ENCODE measurements at places on chromosomes 3 and 15.

DNA sequence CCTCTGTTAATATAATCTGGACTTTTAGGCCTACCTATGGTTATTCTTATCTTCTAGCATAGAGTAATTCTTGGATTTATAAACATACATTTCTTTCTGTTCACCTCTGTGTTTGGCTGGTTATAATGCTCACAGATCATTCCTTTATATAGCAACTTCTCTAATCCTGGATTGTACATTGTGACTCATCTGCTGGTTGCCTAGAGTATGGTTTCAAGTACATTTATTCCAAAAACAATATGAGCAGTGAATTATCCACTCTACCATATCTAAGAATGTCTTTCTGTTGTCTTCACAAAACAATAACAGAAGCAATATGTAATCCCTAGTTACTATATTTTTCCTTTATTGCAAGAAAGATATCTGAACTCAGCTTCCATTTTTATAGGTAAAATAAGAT, 35.3 kb downstream of the FSIP1 start:
- DNase-seq: no peak

DNA sequence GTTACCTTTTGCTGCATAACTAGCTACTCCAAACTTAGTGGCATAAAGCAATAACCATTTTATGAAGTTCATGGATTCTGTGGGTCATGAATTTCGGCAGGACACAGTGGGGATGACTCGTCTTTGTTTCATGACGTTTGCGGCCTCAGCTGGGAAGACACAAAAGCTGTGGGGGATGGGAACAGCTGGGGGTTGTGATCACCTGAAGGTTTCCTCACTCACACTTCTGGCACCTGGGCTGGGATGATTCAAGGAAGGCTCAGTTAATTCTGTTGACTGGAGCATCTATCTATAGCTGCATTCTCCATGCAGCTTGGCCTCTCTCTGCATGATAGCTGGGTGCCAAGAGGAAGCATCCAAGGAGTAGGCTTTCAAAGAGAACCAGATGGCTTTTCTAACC, 332.8 kb downstream of the ULK4 start:
- DNase-seq: no peak

DNA sequence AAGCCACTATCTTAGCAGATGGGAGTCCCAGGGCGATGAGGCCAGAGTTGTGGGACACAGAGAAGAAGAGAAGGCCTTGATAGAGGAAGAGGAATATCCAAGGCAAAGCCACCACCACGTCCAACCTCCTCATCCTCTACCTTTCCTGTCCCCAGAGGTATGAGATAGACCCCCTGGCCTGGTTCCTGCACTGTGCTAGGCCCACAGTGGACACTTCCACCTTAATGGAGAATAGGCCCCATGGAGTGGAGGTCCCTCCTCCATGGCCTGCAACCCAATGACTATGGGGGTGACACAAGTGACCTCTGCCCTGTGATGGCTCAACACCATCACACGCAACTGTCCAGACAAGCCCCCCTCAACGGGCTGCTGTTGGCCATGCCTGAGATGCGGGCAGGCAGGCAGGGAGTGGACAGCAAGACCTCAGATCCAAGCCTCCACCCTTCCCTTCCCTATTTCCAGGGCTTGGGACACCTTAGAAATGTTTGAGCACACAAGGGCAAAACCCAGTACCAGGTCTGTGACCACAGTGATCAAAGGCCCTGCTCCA, 36.8 kb downstream of the GRAMD2A start:
- no peak for DNase-seq

DNA sequence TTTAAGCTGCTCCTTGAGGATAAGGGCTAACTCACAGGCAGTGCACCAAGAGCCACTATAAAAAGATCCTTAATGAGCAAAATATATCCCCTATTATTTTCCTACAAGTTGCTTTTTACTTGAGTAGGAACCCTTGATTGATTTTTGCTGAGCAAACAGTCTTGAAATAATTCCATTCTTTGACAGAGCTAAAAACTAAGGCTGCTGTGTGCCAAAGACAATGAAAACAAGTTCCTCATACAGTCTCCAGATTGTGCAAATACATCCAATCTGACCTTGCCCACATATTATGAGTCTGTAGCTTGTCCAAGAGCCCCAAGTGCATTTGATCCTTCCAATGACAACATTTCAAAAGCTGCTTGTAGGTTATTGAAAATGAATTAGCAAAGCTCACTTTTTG, 15.0 kb downstream of the PRKAR2A start:
- no peak for DNase-seq

GRCh38 chr3:81530180-81530939, 231.1 kb downstream of the GBE1 start:
- DNase-seq: no peak

DNA sequence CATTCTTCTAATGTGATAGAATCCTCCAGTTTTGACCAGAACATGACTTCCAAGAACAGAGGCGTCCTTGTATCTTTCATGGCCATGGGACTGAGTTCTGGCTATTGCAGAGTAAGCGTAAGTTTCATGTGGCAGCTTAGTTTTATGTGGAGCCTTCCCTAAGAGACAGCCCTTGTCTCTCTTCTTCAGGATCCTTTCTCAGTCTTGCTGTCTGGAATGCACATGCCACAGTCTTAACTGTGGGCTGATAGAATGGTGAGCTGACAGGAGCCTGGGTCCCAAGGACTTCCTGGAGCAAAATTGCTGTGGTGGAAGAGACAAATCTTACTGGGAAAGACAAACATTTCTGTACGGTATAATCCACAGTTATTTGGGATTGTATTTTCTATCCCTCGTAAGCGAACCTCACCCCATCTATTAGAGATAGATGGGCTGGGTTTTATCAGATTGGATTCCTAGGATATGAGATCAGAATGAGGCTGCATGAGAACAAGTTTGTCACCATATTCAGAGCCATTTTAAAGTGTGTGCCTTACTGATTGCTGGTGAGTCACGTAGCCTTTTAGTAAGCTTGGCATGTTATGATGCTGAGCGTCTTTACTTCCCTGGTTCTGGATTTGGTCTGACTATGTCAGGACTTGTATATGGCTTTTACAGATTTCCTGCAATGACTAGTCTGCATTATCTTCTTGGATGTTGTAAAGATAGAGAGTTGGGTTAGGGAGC, 32.8 kb downstream of the CDIN1 start:
- no peak for DNase-seq

DNA sequence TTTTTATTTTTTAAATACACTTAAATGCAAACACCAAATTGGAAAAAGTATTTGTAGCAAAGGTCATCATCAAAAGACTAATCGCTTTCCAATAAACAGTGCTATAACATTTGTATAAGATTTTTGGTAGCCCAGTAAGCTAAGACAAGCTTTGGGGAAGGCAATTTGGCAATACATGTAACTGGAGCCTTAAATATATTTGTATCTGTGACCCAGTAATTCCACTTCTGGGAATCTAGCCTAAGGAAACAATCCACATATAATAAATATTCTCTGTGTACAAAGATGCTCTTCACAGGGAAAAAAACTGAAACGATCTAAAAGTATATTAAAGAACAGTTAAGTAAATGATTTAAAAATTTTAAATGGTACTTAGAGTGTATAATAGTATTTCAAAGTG, 65.5 kb upstream of the TJP1 start:
- DNase-seq: no peak

- DNase-seq: no peak
These were observed 145.5 kb upstream of the ABHD17C start for GRCh38 chr15:80549654-80550053.

GRCh38 chr3:108823227-108823626, 641 bp downstream of the TRAT1 start:
- no peak for DNase-seq

DNA sequence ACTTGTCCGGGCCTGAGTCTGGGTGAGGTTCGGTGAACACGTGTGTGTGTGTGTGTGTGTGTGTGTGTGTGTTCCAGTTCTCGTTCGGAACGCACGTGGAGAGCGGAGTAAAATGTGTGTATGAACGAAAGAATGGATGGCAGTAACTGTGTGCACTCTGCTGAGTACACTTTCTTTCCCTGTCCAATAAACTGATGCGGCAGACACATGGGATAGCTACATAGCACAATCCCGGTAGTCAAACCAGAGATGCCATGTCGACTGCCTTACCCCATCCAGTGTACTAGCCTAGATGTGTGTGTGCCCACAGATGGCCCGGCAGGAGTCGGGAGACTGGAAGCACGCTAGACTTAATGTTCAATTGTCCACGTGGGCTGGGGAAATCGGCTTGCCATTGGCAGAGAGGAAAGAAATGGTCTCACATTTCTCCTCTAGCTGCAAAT, 507 bp upstream of the GOLIM4 start:
- peak; percentile 34 for DNase-seq

DNA sequence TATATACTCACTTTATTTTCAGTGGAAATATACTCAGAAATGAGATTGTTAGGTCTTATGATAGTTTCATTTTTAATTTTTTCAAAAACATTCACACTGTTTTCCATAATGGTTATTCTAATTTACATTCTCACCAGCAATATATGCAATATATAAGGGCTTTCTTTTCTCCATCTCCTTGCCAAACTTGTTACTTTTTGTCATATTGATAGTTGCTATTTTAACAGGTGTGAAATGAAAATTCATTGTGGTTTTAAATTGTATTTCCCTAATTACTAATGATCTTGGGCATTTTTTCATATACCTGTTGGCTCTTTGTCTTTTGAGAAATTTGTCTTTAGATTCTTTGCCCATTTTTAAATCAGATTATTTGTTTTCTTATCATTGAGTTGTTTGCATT, 325.2 kb downstream of the DIPK2A start:
- DNase-seq: no peak

- no peak for DNase-seq
These were observed 27.9 kb downstream of the SOX2 start for GRCh38 chr3:181739628-181740027.

- peak; percentile 35 for DNase-seq
These were observed 320.3 kb upstream of the TGFBR2 start for GRCh38 chr3:30286007-30286669.

DNA sequence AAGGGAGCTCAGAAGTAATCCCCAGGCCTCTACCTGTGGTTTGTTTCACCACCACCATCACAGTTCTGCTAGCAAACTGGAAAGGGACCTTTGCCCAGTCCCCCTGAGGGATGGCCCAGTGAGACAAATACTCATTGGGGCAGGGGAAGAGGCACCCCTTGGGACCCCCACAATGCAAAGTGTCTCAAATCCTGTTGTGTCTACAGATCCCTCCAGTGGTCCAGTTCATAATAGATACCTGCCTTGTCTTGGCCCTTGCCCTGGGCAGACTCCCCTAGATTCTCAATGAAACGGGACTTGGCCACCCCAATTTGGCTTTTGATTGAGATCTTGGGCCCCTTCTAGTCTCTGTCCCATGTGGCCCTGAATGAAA, 43.8 kb upstream of the RAB6B start:
- DNase-seq: no peak

DNA sequence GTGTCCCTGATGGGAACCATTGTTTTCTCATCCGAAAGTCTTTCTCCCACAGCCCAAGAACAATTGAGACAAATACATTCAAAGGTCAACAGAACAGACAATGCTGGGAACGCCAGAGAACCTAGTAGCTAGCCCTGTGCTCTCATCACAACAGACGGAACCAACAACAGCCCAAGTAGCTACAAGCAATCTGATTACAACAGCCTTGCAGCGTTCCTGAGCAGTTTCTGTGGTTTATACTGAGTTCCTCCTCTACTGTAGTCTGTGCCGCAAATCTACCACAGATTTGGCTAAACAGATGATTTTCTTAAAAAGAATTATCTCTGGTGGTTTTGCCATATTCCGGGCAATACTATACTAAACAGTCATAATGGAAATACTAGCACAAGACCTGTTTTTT, 435.6 kb downstream of the MECOM start:
- no peak for DNase-seq

GRCh38 chr3:53845103-53845880, 927 bp downstream of the CHDH start:
- peak; percentile 28 for DNase-seq

DNA sequence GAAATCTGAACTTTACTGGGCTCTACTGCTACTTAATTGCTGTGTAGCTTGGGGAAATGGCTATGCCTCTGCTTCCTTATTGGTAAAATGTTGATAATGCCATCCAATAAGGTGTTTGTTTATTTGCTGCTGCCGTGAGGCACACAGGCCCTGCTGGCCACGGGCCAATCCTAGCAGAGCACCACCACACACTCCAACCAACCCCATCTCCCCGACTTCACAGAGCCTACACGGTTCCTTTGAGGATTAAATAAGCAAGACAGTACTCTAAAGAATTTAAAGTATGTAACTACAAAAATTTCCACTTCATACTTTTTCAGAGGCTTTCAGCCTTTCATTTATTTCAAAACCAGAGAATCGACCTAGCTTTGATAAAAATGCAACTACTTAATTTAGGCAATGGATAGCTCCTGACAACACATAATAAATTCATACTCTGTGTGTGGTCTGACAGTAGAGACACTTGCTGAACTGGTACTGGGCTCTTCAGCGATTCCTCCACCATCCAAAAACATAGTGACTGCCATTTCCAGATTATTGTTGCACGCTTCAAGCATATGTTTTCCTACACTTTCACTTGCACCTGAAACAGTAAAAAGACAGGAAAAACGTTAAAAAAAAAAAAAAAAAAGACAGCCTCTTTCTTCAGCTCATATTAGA, 25.3 kb downstream of the UBXN7 start:
- DNase-seq: no peak

- no peak for DNase-seq
These were observed 902.5 kb downstream of the ZPLD1 start for GRCh38 chr3:103337179-103337845.

GRCh38 chr15:82698711-82699345, 10.8 kb downstream of the AP3B2 start:
- DNase-seq: no peak

DNA sequence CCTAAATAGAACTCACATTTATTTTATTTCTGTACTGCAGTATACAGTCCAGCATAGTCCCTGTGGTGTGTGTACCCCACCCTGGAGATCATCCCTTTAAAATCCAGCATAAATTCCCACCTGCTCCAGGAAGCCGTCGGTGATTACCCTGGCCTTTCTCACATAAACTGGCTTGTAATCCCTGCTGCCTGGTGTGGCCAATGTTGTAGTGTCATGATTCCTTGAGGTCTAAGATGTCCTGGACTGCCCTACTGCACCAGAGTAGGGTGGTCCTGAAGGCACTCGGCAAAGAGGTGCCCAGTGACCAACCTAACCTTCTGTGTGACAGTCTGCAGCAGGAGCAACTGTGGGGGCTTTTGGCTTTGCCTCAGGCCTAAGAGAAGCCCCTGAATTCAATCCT, 58.9 kb downstream of the ITGA11 start:
- DNase-seq: peak; percentile 16

GRCh38 chr3:174685796-174686195, 173.3 kb upstream of the NAALADL2 start:
- no peak for DNase-seq

GRCh38 chr3:4523710-4524698, 30.9 kb downstream of the ITPR1 start:
- no peak for DNase-seq

All from stimulated activated CD8-positive, alpha-beta memory T cell treated with anti-CD3 and anti-CD28 coated beads, Interleukin-4, amount 100 ng/mL, for 48 hours (primary cell).